ENCODE measurements at places on chromosomes 1 and 21.

GRCh38 chr21:40445349-40445921 is 401.5 kb downstream of the DSCAM start:
- DNase-seq: no peak

DNA sequence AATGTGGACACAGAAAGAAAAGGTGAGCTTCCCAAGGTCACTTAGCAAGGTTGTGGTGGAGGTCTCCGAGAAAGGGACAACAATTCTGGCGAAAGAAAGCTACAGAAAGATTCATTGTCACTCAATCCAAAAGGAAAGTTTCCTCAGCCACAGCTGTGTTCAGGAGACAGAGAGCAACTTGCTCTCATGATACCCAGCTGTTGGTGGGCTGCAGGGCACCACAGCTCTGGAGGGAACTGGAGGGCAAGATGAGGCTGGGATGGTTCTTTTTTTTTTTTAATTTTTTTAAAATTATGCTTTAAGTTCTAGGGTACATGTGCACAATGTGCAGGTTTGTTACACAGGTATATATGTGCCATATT is 50.7 kb upstream of the VTCN1 start:
- no peak for DNase-seq

DNA sequence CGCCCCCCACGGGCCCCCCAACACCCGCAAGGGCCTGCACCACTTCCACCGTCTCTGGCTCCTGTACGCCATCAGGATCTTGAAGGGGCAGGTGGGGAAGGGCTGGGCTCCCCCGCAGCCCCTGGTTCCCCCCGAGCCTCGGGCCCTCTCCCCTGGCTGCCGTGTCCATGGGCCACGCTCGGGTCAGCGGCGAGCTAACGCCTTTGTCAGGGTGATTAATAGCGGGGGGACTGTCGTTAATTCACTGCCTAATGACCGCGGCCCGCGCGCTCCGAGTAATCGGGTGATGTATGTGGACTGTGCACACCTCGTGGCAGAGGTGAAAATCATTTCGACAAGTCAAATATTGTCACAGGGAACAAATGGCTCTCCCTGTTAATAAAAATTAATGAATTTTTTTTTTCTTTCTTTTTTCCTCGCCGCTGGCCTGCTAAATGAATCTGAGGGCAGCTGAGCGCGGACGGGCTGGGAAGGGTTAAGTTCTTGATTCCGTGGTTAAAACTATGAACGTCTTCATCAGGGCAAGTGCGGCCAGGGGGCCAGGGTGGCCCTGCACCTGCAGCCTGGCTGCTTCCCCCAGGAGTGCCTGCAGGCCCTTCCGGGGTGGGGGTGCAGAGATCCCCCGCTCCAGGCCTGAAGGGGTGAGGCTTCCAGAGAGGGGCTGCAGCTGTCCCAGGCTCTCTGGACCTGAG is 100.8 kb downstream of the PRDM16 start:
- no peak for DNase-seq

GRCh38 chr1:216742625-216743024 is 19.4 kb upstream of the ESRRG start:
- no peak for DNase-seq

DNA sequence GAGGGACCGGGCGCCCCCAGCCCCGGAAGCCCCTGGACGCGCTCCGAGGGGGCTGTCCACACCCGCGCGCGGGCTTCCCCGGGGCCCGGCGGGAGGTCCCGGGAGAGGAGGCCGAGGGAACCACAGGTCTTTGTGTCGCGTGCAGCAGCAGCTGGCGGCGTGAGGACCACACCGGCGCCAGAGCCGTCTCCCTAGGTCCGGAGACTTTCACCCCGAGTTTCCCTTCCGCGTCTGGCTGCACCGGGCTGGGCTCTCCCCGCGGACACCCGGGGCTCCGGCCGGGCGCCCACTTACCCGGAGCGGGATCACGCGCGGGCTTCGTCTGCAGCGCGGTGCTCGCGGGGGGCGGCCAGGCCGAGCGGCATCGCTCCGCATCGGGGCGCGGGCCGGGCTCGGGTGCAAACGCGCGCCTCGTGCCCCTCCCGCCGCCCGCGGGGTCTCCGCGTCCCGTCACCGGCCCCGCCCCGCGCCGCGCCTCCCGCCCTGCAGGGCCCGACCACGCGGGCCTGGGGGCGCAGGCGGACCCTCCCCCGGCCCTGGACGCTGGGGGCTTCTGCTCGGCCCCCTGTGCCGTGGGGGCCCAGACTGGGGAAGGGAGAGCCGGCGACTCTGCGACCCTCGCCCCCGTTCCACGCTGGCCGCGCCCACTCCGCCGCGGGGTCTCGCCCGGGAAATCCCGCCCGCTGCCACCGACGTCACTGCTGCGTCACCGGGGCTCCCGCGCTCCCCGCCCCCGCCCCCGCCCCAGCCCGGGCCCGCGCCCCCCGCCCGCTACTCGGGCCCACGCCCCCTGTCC is at the start of gene GNG4:
Gene GNG4, minus strand, starts transcription at position 417 of the 796 bp plus-strand sequence. CDS start 65,946 bp downstream, outside the sequence.
- DNase-seq: peak; percentile 36
